Purkinje cell (primary cell): ENCODE measurements at places on chromosomes 13 and 19. TPM values are rescaled to one million over a fixed set of nuclear protein-coding genes. Genes with fewer than 3 reads are reported as not detected.

The TEKTIP1 gene
- not detected in 2 replicates for polyA plus RNA-seq

The APOC4 gene
- not detected in 2 replicates for polyA plus RNA-seq

The DCAF15 gene
- 5.3 TPM in 1 of 2 replicates, not detected in the other for polyA plus RNA-seq

The MZF1 gene
- polyA plus RNA-seq = 1.3 and 2.5 TPM in 2 replicates

The MBD3L3 gene
- polyA plus RNA-seq = not detected in 2 replicates

The ZNF726 gene
- polyA plus RNA-seq = 0.21 and 6.8 TPM in 2 replicates

The CALR3 gene
- not detected in 2 replicates for polyA plus RNA-seq

The CYP2A7 gene
- not detected in 2 replicates for polyA plus RNA-seq

The ZFP28 gene
- polyA plus RNA-seq = 7.7 and 11.7 TPM in 2 replicates

The GIPC3 gene
- not detected in 2 replicates for polyA plus RNA-seq

The FUT1 gene
- polyA plus RNA-seq = 0.06 TPM in 1 of 2 replicates, not detected in the other

The RNF17 gene
- not detected in 2 replicates for polyA plus RNA-seq
